ENCODE measurements at places on chromosomes 2 and 18.

DNA sequence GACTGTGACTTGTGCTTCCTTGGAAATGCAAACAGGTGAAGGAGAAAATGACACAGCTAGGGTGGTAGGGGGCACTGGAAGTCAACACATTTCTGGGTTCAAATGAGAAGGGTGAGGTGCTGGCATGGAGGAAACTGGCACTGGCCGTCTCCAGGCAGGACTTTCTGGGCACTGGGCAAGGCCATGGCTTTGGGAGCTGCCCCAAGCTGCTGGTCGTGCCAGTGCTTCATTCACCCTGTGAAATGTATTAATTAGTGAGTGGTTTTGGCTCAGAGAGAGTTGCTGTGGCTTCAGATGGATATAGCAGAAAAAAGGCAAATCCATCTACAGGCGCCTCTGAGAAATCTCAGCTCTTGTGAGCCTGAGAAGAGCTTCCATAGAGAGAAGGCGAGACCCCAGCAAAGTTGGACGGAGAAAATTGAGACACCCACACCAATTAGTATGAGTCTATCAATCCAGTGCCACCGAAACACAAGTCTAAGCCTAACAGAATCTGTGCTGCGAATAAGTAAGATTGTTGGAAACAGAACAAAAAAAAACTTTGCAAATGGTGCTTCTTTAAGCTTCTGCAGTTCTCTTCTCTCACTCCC, 202.1 kb upstream of the TNP1 start:
- no peak for DNase-seq

GRCh38 chr18:63290821-63291200, 28.8 kb downstream of the BCL2 start:
- DNase-seq = no peak

- no peak for DNase-seq
Observed at GRCh38 chr2:160575368-160575767, 81.8 kb upstream of the RBMS1 start.

DNA sequence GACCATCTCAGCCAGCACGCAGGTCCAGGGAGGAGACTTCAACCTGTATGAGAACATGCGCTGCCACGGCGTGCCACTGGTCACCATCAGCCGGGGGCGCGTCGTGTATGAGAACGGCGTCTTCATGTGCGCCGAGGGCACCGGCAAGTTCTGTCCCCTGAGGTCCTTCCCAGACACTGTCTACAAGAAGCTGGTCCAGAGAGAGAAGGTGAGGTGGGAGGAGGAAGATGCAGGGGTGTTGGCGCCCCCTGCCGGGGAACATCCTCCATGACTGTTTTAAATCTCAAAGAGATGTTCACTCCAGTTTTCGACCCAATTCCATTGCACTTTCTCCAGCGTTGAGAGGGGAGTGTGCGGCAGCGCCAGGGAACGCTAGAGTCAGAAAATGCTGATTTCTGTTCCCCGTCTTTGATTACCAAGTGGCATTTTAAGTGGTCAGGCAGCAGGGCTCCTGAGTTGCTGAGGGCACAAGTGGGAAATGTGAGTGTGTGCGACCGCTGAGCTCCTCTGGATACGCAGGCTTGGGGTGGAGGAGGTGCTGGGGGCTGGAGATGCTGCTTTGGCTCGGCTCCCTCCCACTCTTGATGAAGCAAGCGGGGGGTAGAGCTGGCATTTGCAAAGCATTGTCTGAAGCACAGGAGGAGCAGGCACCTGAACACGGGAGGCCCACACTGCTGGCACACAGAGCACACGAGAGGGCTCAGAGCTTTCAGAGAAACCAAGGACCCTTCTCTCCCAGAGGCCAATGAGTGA, 27.7 kb upstream of the MAPRE3 start:
- no peak for DNase-seq

GRCh38 chr18:52175406-52175805, 164.6 kb upstream of the DCC start:
- no peak for DNase-seq

DNA sequence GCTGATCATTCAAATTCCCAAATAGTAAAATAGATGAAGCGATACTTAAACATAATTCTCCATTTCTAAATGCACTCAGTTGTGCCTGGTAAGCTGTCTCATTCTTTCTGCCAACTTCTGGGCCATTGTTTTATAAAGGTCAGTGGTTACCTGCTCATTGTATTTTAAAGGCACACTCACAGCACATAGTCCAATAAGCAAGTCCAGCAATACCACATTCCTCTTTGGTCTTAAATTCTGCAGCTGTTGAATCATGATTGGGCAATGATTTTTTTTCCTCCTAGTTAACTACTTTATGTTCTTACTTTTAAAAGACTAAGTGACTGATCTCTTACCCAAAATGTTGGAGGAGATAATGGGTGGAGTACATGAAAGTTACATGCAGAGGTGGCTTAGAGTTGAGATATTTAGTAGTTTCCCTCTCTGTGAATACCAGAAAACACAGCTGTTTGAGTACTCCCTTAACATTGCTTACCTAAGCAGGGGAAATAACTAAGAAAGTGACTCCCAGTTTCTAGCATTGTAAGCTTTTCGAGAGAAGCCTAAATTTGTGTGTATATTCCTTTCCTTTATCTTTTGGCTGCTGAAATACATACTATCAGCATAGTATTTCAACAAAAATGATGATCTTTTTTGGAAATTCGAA, 220.7 kb downstream of the CAMKMT start:
- no peak for DNase-seq

GRCh38 chr2:109407276-109408042, 206.3 kb downstream of the SEPTIN10 start:
- DNase-seq = peak; percentile 80

GRCh38 chr2:138356178-138356577, 145.4 kb upstream of the SPOPL start:
- no peak for DNase-seq

- no peak for DNase-seq
Observed at GRCh38 chr18:46693996-46694395, 37.0 kb upstream of the LOXHD1 start.

DNA sequence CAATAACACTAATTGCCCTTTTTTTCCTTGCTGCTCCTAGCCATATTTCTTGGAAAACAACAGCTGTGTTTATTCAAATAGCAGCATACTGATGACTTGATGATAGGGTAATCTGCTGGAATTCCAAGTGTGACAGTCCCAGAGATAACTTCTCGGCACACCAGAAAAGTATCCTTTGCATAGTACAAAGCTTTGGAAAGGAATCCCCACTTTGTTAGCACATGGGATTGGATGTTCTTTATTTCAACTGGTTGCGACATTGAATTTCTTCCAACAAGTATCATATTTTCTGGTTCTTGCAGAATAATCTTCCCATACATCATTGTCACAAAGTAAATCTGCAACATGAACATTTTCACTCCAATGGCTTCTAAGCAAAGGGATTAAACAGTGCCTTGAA, 445.8 kb upstream of the ACVR2A start:
- no peak for DNase-seq

GRCh38 chr2:45224321-45224992, 215.2 kb upstream of the SIX2 start:
- DNase-seq = no peak
